ENCODE measurements at places on chromosomes 4 and X. TPM values are rescaled to one million over a fixed set of nuclear protein-coding genes. Genes with fewer than 3 reads are reported as not detected.

DNA sequence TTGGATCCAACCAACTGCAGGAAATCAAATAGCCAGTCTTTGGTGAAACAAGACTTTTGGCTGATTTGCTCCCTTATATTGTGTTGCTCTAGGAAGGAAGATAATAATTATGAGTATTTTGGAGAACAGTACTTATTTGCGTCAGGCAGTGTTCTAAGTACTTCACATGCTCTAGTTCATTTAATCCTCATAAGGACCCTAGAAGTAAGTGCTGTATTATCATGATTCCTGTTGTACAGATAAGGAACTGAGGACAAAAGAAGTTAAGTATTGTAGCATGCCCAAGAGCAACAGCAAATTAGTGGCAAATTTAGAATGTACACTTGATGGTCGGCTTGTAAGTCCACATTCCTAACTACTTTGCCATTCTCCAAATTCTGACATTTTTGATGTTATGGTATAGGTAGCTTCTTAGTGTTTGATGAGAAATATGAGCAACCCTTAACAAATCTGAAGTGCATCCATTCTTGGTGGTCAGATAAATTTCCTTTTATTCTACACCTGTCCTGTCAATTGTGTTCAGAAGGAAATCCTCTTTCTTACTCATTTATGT lies 72.0 kb downstream of the SPRY1 start:
- H3K27ac ChIP-seq: no peak overlapping the region
- DNase-seq: no peak
- H3K4me1 ChIP-seq: peaks cover 37% of the 10 kb centered on the region
- no peaks in the 10 kb centered on the region for H3K27me3 ChIP-seq
- no peak overlapping the region for H3K4me3 ChIP-seq

DNA sequence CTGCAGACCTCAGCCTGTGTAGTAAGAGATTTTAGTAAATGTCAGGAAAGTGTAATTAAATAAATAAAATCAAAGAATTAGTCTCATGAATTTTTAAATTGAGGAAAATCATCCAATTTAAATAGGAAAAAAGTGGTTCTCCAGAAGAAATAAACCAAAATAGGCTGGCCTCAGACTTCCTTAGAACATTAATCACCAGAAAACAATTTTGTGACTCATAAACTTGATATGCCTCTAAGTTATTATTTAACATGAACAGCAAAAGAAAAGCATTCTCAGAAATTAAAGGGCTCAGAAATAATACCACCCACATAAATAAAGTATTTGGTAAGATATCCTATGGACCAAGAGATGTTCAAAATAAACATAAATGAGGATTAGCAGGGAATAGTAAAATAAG lies 14.3 kb downstream of the FAM47B start:
- no peaks in the 10 kb centered on the region for H3K36me3 ChIP-seq
- H3K4me3 ChIP-seq: no peak overlapping the region
- no peak for DNase-seq

DNA sequence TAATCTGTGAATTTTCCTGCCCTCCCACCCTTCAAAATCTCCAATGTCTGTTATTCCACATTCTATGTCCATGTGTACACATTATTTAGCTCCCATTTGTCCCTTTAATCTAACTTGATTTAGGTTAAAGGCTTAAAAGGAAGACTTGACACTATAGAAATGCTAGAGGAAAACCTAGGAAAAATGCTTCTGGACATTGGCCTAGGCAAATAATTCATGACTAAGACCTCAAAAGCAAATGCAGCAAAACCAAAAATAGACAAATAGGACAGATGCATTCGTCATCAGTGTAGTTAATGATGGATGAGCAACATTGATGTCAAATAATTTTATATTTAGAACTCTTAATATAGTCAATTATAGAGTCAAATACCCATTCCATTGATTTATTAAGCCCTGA lies 36.9 kb downstream of the INTU start:
- H3K4me3 ChIP-seq: no peak overlapping the region
- no peak overlapping the region for H3K27ac ChIP-seq

Gene KCTD8
- not detected for polyA plus RNA-seq

DNA sequence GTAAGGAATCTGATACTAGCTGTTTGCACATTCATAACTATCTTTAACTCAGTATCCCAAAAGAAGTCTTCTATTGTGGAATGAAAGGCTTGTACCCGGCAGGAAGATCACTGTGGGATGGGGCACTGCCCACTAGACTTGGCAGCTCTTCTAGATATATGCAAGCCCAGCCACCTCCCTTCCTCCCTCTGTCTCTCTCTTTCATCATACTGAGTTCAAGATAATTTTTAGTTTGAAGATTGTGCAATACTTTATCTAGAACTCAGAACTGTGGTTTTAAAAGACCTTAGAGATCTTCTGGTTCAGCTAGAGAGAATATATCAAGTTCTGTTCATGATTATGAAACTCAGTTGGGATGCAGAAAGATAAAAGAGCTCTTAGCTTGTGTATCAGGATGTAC lies 22.5 kb upstream of the GPR34 start:
- no peak for DNase-seq
- no peak overlapping the region for H3K4me3 ChIP-seq
- H3K27ac ChIP-seq: no peak overlapping the region

DNA sequence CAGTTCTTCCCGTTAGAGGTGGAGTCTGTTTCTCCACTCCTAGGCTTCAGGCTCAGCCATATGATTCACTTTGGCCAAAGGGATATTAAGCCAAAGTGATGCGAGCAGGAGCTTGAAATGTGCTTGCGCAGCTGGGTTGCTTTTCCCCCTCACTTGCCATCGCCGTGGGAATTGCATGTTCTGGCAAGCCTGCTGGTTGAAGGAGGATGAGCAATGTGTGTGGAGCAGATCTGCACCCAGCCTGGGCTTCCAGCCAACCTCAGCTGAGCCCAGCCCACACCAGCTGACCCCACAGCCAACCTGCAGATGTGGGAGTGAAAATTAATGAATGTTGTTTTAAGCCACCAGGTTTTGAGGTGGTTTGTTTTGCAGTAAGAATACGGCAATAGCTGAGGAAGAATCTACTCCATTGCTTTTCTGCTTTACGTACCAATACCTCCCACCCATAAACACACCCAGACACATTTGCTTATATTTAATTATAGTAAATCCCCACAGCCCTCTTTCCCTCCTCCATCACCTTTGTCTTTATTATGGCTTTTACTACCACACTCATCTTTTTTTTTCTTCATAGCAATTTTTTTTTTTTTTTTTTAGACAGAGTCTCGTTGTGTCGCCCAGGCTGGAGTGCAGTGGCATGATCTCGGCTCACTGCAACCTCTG lies 132.8 kb upstream of the FUNDC1 start:
- no peak overlapping the region for H3K4me3 ChIP-seq
- no peak for DNase-seq
- no peaks in the 10 kb centered on the region for H3K36me3 ChIP-seq
- H3K4me1 ChIP-seq: no peaks in the 10 kb centered on the region
- no peak overlapping the region for H3K27ac ChIP-seq

GRCh38 chr4:148053298-148054003 lies 321.6 kb downstream of the ARHGAP10 start:
- peaks cover 12% of the 10 kb centered on the region for H3K27me3 ChIP-seq
- peaks cover 28% of the 10 kb centered on the region for H3K4me1 ChIP-seq
- no peak overlapping the region for H3K27ac ChIP-seq
- no peak for DNase-seq

DNA sequence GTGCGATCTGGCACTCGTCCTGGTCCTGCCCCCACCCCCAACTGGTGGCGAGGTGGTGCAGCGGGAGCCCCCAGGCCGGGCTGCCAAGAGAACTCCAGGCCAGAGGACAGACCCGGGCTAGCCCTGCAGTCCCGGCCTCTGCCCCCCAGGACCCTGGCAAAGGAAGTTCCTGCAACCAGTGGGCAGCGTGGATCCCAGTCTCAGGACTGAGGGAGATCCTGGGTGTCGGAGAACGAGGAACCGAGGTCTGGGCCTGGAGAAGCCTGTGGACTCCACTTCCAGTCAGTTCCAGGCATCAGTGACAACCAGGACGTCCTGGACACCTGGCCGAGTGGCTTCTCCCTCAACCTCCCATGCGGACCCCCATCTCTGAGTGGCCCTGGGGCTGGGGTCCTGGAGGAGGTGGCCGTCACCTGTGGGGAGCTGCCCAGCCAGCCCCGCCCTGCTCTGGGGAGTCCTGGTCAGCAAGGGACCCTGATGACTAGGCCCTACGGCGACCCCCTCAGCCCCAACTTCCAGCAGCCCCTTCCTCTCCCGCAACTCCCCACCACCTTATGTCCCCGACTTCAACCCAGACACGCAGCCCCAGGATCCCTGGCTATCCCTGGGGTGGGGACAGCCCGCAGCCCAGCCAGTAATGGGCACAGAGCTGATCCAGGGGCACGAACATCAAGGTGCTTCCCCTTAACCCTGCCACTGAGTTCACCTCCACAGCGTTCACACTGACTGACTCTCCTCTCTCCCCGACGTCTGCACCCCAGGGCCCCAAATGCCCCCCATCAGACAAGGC lies 53.7 kb upstream of the NKX1-1 start:
- H3K4me1 ChIP-seq: peaks cover 3% of the 10 kb centered on the region
- H3K27ac ChIP-seq: no peak overlapping the region
- H3K4me3 ChIP-seq: no peak overlapping the region
- no peak for DNase-seq
- peaks cover 48% of the 10 kb centered on the region for H3K27me3 ChIP-seq

Gene GRIA3
- not detected for polyA plus RNA-seq

Gene ZNF157
- 0.39 TPM for polyA plus RNA-seq

Gene ANK2
- not detected for polyA plus RNA-seq

GRCh38 chrX:39795605-39796004 lies 302.2 kb downstream of the BCOR start:
- H3K4me1 ChIP-seq: no peaks in the 10 kb centered on the region
- DNase-seq: no peak
- H3K27me3 ChIP-seq: no peaks in the 10 kb centered on the region

DNA sequence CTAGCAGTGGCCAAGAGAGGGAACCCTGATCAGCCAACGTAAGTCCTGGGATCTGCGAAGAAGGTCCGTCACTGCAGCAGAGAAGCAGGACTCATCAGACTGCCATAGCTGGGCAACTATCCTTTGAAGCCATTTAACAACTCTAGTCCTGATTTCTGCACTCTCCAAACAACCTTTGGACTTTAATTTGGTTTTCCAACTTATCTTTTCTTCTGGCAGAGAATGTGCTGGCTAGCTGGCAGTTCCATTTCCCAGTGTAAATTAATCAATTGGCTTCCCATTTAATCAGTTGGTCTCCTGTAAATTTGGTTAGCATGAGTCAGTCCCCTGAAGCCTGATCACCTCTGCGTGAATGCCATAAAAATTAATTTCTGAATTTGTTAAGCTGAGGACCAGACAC lies 153.7 kb upstream of the GPR101 start:
- no peaks in the 10 kb centered on the region for H3K36me3 ChIP-seq
- H3K27ac ChIP-seq: no peak overlapping the region
- H3K4me1 ChIP-seq: no peaks in the 10 kb centered on the region
- no peaks in the 10 kb centered on the region for H3K27me3 ChIP-seq
- no peak overlapping the region for H3K4me3 ChIP-seq

- DNase-seq: no peak
- H3K27ac ChIP-seq: no peak overlapping the region
- H3K4me3 ChIP-seq: no peak overlapping the region
- peaks cover 25% of the 10 kb centered on the region for H3K36me3 ChIP-seq
- H3K4me1 ChIP-seq: no peaks in the 10 kb centered on the region
Observed at GRCh38 chrX:1743105-1743504, 128.2 kb downstream of the ASMT start.

DNA sequence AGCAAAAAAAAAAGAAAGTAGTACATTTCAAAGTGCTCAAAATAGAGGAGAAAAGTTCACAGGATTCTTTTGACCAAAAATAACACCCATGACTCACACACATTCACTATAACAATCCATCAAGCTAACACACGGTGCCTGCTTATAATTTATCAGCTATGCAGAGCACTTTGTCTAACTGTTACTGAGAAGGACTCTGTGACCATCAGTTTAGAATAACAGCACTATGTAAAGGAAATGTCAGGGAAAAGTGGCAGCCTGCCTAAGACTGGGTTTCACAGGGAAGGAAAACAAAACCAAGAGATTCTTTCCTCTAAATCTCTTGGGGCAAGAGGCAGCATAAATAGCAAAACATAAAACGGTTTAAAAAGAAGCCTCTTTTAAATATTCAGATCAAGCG lies 54.8 kb downstream of the CCDC149 start:
- no peaks in the 10 kb centered on the region for H3K36me3 ChIP-seq
- H3K4me1 ChIP-seq: no peaks in the 10 kb centered on the region
- DNase-seq: no peak

DNA sequence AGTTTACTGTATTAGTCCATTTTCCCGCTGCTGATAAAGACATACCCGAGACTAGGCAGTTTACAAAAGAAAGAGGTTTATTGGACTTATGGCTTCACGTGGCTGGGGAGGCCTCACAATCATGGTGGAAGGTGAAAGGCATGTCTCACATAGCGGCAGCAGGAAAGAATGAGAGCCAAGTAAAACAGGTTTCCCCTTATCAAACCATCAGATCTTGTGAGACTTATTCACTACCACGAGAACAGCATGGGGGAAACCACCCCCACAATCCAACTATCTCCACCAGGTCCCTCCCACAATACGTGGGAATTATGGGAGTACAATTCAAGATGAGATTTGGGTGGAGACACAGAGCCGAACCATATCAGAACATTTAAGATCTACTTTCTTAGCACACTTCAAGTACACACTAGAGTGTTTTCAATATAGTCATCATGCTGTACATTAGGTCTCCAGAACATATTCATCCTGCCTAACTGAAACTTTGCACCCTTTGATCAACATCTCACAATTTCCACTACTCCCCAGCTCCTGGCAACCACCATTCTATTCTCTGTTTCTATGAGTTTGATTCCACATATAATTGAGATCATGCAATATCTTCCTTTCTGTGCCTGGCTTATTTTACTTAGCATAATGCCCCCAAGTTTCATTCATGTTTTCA lies 341.0 kb downstream of the ARHGAP24 start:
- no peaks in the 10 kb centered on the region for H3K27me3 ChIP-seq
- H3K27ac ChIP-seq: no peak overlapping the region
- no peak for DNase-seq
- H3K36me3 ChIP-seq: peaks cover 21% of the 10 kb centered on the region
- H3K4me1 ChIP-seq: peaks cover 19% of the 10 kb centered on the region

GRCh38 chr4:86106475-86106874 lies 253.4 kb downstream of the MAPK10 start:
- no peaks in the 10 kb centered on the region for H3K4me1 ChIP-seq
- no peak for DNase-seq
- no peak overlapping the region for H3K27ac ChIP-seq
- H3K27me3 ChIP-seq: no peaks in the 10 kb centered on the region
- H3K4me3 ChIP-seq: no peak overlapping the region

Gene KLF8
- polyA plus RNA-seq: 12.0 TPM

Gene FGF5
- polyA plus RNA-seq: not detected

GRCh38 chr4:25635501-25635900 lies 20.1 kb upstream of the SLC34A2 start:
- no peak overlapping the region for H3K27ac ChIP-seq
- H3K36me3 ChIP-seq: no peaks in the 10 kb centered on the region
- DNase-seq: no peak
- H3K4me3 ChIP-seq: no peak overlapping the region
- H3K27me3 ChIP-seq: peaks cover 11% of the 10 kb centered on the region

All from naive B cell (primary cell).